ENCODE measurements at places on chromosomes 2 and 18.

- DNase-seq = no peak
These were observed 570.1 kb upstream of the SYT4 start for GRCh38 chr18:43847164-43848091.

GRCh38 chr2:236355911-236356310 lies 91.7 kb upstream of the ASB18 start:
- no peak for DNase-seq

- DNase-seq = no peak
These were observed 15.7 kb downstream of the B3GNT7 start for GRCh38 chr2:231411237-231411636.

DNA sequence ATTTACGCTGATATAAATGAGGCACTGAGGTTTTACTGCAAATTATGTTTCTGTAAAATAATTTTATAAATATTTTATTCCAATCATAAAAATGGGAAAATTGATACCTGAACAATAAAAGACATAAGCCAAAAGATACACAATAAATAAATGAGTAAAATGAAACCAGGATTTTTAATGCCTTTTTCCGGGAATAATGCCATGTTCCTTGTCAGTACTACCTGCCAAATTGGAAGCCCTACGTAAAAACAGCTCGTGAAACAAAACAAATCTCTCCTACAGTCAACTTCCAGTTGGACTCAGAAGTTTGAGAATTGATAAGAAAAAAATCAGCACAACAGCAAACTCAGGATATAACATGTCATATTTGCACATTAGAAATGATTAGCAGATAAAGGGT lies 18.0 kb downstream of the GALNT3 start:
- DNase-seq = no peak

DNA sequence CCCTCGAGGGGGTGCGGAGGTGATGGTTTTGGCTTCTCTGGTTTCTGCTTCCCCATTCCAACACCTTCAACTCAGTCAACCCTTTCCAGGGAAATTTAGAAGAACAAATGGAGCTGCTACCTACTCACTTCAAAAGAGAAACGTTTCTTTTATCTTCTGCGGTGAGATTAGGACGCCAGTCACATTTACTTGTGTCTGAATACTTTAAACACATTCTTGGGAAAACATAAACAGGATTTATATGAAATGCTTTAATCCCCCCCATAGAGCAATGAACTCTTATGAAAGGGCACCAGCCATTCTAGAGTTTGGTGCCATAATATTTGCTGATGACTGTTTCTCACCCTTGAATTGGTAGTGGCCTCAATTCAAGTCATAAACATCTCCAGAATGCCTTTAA lies 253.2 kb upstream of the APCDD1 start:
- no peak for DNase-seq

GRCh38 chr2:63696496-63696895 lies 107.7 kb downstream of the MDH1 start:
- DNase-seq = no peak

DNA sequence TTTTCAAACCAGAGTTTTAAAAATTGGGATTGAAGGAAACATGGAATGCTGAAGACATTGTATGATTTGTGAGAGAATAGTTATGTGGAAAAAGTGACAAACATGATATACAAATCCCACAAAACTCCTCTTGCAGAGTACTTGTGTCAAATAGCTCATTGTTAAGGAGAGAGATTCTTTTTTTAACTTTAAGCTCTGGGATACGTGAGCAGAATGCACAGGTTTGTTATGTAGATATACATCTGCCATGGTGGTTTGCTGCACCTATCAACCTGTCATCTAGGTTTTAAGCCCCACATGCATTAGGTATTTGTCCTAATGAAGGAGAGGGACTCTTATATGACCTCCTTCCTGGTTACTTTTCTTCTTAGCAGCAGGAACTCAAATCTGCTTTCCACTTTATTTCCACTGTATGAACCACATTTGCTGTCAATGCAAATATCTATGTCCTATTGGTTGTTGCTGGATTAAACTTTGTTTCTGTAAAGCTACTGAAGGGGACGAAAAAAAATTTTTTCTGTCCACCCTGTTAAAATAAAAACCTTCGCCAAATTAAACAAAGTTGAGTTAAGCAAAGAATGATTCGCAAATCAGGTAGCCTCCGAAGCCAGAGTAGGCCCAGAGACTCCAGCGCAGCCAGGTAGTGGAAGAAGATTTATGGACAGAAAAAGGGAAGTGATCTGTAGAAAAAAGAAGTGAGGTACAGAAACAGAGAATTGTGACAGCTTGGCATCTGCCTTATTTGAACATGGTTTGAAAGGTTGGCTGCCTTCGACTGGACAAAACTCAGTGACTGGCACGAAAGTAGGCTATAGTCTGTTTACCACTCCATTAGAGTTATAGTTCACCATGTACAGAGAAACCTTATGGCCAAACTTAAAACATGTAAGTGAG lies 430.1 kb upstream of the CHST9 start:
- no peak for DNase-seq

- DNase-seq = peak; percentile 29
These were observed 109.0 kb upstream of the BZW1 start for GRCh38 chr2:200702646-200703118.

- DNase-seq = no peak
These were observed 111.9 kb downstream of the RGPD3 start for GRCh38 chr2:106356291-106356690.

GRCh38 chr2:222613715-222614331 lies 42.1 kb downstream of the FARSB start:
- no peak for DNase-seq

DNA sequence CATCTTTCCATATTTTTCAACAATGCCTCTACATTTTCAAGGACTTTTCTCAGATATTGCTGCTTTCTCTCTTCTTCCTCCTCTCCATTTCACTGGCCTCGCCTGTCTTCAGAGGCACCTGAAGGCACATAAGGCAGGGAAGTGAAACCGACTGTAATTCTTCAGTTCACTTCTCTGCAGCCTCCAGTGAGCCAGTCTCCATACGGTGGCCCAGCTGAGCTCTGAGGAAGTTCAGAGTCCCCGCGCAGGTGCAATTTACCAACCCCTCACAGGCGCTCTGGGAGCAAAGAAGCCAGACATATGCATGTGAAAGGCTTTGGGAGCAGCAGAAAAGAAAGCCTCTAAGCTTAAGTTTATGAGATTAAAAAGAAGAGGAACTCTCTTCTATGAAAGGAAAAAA lies 12.4 kb downstream of the KLHL14 start:
- no peak for DNase-seq

- no peak for DNase-seq
These were observed 1.7 kb downstream of the MYOM1 start for GRCh38 chr18:3217948-3218647.

DNA sequence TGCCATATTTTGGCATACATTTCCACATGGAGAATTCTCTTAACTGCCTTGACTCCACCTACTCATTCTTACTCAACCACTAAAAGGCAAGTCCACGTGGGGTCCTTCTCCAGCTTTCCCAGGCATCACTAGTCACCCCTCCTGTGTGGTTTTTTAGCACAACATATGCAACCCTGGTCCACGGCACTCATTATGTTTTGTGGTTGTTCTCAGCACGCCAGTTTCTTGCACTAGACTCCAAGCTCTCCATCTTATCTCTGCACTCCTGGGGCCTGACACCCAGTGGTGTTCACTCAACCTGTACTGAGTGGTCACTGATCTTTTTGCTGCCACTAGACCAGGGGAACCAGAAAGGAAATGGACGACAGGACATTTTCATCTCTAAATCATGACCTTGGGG lies 18.0 kb downstream of the MARCHF4 start:
- DNase-seq = no peak

- DNase-seq = no peak
These were observed 23.5 kb downstream of the PTGR3 start for GRCh38 chr18:75185460-75185859.

GRCh38 chr2:176814740-176815367 lies 397.7 kb upstream of the HNRNPA3 start:
- DNase-seq = no peak

GRCh38 chr2:37323781-37324535 lies 675 bp downstream of the PRKD3 start:
- no peak for DNase-seq

GRCh38 chr2:113118263-113118657 lies 9.1 kb upstream of the IL1RN start:
- no peak for DNase-seq

DNA sequence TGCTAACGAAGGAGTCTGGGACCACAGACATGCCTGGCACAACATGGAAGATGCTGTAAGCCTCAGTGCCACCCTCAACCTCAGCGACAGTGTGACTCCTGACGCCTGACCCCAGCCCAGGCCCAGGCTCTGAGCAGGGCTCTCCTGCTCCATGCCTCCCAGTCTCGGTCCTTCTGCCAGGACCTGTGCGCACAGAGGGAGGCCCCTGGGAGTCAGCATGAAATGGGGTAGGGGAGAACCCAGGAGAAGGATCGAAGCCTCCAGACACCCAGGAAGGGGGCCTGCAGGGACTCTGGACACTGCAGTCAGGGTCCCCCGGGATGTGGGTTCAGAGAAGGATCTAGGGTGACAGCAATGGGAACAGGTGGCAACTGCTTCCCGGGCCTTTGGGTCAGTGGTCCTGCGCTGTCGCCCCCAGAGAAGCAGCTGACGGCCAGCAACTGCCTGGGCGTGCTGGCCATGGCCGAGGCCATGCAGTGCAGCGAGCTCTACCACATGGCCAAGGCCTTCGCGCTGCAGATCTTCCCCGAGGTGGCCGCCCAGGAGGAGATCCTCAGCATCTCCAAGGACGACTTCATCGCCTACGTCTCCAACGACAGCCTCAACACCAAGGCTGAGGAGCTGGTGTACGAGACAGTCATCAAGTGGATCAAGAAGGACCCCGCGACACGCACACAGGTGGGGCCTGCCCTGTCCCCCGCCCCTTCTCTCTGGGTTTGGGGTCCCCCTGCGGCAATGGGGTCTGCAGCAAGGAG lies 233.9 kb downstream of the ATAD2B start:
- no peak for DNase-seq

GRCh38 chr2:34105006-34105767 lies 506.1 kb upstream of the FAM98A start:
- DNase-seq = no peak

DNA sequence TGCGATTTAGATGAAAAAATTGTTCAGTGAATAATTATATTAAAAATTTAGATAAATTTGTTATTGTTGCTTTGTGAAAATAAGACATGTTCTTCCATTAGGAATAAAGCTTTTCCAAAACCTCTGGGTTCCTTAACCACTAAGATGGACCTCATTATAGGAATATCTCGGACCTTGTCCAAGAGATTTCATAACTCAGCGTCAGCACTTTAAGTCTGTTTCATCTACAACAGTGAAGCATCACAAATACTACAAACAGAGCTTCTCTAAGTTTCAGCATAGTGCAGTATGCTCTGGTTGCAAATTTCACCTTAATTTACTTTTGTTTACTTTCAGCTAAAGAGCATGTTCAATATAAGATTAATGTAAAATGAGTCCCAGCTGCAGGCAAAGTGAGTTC lies 150.3 kb downstream of the UBE2E3 start:
- DNase-seq = no peak

DNA sequence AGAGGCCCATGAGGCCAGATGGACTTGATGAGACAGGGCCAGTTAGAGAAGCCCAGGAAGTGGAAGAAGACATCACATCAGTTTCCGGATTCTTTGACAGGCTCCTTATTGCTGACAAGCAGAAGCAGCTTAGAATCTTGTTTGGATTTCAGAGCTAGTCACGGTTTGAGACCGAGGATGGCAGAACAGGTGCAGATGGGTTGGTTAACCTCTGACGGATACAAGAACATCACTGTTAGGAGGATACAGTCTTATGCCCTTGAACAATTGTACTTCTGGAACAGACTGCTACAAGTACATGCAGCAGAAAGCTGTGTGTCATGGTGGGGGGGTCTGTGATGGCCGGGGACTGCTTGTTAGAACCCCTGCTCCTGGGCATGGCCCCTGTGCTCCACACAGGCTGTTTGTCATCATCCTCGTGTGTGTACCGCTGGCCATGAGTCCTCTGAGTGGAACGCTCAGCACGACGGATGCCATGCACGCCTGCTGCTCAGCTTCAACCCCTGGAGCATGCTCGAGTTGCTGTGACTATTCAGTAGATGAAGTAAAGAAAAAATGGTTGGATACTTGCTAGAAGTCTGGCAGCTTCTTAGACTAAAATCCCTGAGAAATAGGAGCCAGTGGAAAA lies 217.7 kb downstream of the SH3RF3 start:
- DNase-seq = no peak

DNA sequence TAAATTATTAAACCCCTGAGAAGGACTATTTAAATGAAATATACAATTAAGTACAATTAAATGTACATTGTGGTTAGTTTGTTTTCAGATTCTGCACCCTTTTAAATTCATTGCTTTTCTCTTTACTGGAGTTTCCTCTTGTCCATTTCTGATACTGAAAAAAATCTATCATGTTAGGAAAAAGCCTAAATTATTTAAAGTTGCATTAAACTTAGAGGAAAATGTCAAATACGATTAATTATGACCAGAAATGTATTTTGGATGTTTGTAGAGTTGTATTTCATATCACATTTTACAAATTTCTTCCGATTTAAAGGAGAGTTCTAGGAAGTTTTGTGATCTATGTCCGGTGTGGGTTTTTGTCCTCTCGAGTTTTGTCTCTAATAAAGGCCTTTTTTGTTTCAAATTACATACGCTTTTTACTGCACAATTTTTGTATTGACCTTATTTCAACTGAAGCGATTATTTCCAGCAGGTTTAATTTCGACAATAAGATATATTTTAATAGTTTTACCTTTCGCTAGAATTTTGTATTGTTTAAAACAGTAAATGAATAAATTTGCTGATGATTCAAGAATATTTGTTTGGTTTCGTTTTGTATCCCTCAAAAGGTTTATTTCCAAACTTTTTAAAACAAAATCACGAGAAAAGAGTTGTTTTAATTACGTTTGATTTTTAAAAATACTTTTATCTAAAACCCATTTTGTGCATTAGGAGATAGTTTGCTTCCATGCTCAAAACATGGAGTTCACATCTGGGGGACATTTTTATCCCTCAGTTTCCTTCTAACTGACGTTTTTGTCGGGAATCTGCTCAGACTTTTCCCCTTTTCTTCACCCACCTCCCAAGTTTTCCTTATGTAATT lies 3.3 kb upstream of the SATB2 start:
- DNase-seq = no peak

DNA sequence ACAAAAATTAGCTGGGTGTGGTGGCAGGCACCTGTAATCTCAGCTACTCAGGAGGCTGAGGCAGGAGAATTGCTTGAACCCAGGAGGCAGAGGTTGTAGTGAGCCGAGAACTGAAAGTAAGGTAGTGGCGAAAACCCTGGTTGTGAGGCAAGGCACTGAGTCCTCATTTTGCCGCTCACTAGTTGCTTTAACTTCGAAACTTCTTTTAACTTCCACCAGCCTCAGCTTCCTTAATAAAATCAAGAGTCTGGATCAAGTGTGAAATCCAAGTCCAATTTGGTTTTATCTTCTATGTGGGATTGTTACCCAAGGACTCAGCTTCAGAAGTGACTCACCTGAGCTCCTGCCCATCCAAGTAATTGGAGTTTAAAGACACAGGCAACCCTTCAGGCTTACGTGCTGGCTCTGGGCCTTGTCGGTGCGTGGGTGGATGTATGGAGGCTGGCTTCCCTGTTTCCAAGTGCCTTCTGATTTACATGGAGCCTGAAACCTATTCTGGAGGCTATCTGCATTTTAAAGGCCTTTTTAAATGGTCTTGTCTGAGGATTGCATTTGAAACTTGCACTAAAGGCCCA lies 374.2 kb upstream of the ID2 start:
- no peak for DNase-seq

- DNase-seq = no peak
These were observed 848.8 kb upstream of the KLHL29 start for GRCh38 chr2:22536133-22536532.
